ENCODE measurements at places on chromosomes 3 and 15.

DNA sequence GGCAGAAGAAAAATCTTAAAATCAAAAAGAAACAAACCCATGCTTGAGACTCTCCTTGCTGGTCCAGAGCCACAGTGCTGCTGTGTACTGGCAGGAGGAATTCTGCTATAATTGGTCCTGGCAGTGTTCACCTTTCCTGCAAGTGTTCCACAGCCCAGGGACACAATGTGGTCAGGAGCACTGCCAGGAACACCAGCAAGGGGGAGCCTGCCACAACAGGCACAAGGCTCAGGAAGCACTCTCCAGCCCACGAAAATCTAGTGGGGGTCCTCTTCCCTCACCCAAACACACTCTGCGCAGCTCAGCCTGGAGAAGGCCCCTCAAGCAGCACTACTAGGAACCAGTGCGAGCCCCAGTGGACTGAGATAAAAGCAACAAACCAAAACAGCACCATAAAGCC, 92.9 kb downstream of the UBE3A start:
- no peak for DNase-seq

DNA sequence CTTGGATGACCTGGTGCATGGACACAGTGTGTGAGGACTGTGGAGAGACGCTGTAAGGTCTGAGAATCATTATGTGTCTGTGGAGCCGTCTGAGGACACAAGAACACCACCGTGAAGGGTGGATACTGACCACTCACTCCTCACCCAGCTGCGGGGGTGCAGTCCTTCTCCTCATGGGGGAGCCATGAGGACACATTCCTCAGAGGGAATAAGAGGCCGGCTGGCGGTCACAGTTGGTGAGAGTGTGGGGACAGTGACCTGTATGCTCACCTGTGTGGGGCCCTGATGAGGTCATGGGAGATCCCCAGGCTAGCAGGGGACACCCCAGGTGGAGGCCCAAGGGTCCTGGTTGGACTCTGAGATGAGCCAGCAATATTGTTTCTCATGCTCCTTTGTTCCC, 2.5 kb upstream of the TRPM1 start:
- DNase-seq = no peak

DNA sequence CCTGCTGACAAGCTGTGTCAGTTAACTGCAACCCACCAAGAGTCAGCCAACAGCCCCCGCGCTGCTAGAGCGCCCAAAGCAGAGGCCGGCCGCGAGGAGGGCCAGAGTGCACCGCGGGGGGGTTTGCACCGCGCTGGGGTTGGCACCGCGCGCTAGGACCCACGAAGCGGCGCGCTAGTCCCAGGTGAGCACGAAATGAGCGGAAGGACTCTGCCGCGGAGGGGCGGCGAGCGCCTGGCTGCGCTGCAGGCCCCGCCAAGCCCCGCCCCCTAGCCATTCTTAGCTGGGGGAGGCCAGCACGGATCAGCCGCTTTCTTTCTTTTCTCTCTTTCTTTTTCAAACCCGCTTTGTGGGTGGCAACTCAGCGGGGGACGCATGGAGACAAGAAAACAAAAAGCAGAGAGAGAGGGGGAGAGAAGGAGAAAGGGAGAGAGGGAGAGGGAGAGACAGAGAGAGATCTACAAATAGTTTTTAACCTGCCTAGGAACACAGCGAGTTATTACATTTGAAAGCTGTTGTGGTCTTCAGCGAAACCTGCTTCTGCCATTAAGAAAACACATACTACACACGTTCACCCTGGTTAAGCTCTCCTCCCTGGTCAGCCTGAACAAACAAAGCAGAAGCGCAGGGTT, 6.9 kb upstream of the FOXB1 start:
- no peak for DNase-seq

DNA sequence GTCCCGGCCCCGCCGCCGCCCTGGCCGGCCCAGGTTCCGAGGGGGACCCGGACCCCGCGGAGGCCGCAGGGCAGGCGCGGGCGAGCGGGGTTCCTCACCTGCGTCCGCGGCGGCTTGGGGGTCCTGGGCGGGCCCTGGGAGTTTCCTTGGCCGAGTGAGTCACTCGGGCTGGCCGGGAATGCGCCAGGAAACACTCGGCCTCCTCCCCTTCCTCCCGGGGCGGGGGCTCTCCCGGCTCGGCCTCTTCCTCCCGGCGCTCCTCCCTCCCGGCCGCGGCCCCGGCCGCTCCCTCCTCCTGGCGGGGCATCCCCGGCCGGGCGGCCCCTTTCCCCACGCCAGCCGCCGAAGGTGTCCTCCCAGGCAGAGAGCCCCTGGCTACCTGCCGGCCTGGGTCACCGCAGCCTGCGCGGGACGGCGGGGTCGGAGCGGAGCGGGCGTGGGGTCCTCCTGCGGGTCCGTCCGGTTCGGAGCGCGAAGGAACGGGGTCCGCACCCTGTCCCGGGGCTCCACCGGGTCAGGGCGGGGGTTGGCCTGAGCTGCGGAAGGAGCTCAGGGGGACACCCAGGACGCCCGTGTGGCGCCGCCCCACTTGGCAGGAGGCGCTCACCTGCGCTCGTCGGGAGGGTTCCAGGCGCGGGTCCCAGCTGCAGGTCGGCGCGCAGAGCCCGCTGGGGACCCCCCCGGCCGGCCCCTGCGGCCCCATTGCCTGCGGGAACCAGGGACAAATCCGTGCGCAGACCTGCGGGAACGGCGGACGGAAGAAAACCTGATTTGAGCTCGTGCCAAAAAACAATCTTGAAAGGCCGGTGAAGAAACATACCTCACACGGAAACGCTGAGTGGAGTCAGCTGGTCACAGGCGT, at the start of gene CYFIP1:
CYFIP1 (minus strand) TSS at position 180 of the 862 bp plus-strand sequence. CDS start 33,083 bp downstream, outside the sequence.
- no peak for DNase-seq

GRCh38 chr3:38323060-38323459, 23.5 kb upstream of the XYLB start:
- DNase-seq = no peak

DNA sequence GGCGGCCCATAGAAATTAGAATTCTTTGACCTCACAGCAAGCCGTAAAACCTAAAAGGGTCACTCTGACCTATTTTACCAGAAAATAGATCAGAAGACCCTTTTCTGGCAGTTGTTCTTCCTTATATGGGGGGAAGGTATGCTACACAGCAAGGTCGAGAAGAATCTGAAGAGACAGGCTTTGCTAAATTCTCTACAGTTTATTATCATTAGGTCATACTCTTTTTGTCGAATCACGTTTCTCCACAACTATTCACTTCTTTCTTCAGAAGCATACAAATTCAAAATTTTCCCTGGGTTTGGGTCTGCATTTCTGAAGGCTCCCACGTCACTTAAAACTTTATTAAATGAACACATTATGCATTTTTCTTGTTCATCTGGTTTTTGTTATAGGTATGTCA, 229.5 kb upstream of the GRM7 start:
- no peak for DNase-seq

DNA sequence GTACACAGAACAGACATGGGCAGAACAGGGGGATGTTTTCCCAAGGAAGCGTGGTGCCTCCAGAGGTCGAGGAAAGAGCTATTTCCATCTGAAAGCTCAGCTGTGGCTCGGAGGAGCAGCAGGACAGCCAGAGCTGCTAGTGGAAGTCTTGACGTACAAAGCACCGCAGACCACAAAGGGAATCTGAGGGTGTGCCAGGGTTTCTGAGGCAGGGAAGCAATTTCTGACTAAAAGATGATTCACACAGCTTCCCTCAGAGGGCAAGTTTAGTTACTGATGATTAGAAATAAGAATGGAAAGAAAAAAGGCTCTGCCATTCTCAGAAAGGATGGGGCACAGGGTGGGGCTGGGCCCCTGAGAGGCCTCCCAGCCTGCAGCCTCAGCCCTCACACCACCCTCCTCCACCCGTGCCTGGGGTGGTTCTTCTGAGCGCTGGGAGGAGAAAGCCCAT, 45.8 kb upstream of the SEC13 start:
- DNase-seq = peak; percentile 50
